Stimulated activated CD8-positive, alpha-beta memory T cell treated with anti-CD3 and anti-CD28 coated beads, Interleukin-12 subunit alpha, Interleukin-12 subunit beta, amount 100 ng/mL, for 1 hour (primary cell): ENCODE measurements at places on chromosomes 12 and 14.
A peak's percentile ranks its signal among the peaks of the same experiment; 100 is the strongest.

DNA sequence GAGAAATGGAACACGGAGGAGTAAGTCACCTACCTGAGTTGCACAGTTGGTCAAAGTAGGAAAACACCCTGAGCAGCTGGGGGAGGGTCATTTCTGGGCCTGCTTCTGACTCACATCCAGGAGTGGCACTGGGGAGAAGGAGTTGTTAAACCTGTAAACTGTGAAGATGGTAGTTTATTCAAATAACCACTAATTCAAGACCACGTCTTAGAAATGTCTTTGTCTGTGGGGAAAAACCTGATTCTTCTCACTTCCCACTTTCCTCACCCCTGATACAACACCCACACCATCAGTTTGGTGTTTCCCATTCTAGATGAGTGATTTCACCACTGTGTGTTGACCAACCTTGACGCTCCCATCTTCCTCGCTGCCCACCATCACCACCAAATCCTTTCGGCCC, 207.1 kb downstream of the ANO4 start:
- no peak for DNase-seq

DNA sequence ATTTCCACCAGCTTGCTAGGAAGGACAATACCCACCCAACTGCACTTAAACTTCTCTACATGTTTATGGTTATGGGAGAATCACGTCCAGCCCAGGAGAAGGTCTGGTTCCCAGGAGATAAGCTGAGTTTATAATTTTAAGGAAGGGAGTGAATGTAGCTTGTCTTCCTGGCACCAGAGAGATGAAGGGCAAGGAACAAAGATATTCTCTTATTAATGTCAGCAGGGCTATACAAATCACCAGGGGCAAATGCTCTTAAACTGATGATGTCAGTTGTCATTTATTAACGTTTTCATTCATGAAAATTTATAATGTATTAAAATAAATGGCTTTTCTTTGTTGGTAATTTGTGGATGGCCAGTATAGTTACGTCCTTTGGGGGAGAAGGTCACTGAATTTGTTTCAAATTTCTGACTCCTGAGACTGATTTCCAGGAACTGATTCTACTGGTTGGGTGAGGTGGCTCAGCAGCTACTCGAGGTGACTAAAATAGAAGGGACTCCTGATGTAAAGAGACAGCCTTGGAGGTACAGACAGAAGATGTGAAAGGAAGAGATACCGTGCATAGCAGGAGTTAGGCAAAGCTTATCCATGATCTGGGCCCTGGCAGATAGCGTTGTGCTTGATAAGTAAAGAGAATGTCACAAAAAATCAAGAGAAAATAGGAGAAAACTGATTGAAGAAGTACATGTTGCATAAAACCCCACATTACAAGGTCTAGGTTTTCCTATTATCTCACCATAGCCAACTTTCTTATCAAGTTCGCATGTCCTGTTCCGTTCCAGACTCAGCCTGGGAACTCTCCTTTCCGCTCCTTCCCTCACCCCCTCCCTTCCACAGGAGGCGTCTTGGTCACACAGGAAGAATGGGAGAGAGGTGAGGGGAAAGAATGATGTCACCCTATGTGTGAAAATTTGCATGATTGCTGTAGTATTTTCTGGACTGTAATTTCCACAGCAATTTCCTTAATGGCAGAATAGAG, 367.1 kb upstream of the FAR2 start:
- DNase-seq = no peak

- no peak for DNase-seq
Observed at GRCh38 chr12:109752117-109753053, 38.8 kb downstream of the FAM222A start.

DNA sequence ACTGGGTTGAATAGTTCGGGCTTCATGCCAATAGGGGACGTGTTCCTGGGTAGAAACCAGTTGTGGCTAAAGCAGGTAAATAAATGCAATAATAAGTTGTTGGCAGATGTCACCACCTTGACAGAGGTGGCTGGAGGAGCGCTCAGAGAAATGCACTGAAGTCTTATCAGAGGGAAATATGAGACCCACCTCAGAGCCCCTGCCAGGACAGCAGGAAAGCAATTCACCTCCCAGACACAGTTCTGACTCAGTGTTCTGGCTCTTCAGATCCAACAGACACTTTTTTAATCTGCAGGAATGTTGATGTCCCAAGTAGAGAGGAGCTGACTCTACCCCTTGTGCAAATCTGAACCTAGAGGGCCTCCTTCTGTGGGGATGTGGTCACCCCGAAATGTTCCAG, 687.1 kb upstream of the FBXO33 start:
- DNase-seq = no peak

GRCh38 chr12:25469368-25469767, 83.7 kb downstream of the LMNTD1 start:
- no peak for DNase-seq

DNA sequence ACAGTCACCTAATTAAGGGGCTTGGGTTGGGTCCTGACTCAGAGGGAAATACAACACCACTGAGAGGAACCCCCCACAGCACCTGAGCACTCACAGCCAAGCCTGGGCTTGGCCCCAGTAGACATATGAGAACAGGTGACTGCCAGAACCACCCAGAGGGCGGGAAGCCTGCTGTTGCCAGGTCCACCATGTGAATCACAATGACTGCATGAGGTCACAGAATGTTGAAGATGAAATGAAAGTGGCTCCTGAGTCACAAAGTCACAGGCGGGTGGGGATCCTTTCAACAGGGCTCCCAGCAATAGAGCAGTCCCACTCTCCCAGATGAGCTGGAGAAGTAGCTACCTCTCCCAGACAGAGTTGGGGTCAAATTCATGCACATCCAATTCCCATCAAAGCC, at the start of gene LRRC74A:
Gene LRRC74A, plus strand, starts transcription at position 287 of the 400 bp plus-strand sequence. CDS start 290 bp downstream, outside the sequence.
- DNase-seq = no peak

DNA sequence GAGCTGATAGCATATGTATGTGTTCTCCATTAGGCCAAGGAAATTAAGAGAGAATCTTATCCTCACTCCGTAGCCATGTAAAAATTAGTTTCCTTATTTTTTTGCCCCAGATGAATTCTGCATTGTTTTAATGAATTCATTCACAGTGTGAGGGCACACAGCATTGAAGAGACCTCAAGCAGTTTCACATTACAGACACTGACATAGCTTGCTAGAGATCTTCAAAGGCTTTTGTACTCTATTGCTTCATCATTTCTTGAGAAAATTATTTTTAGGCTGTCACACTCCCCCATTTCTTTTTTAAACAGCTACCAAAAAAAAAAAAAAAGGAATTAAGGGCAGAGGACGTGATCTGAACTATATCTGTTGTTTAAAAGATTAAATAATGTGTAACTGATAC, 251.1 kb downstream of the BCAT1 start:
- no peak for DNase-seq

- no peak for DNase-seq
Observed at GRCh38 chr14:29140016-29140415, 373.4 kb downstream of the FOXG1 start.

GRCh38 chr14:52351233-52352060, 37.3 kb downstream of the PTGER2 start:
- DNase-seq = no peak

GRCh38 chr12:23964812-23965211, 15.3 kb upstream of the SOX5 start:
- DNase-seq = no peak

GRCh38 chr12:50618864-50619609, 114.3 kb downstream of the DIP2B start:
- no peak for DNase-seq

- DNase-seq = peak; percentile 12
Observed at GRCh38 chr12:132218915-132219314, 74.7 kb downstream of the NOC4L start.

GRCh38 chr12:47065546-47065945, 13.9 kb upstream of the PCED1B start:
- no peak for DNase-seq

GRCh38 chr12:120376416-120376815, 7.5 kb upstream of the MSI1 start:
- no peak for DNase-seq
